Stimulated activated CD4-positive, alpha-beta T cell treated with anti-CD3 and anti-CD28 coated beads, TNF-alpha, amount 100 ng/mL, for 48 hours (primary cell): ENCODE measurements at places on chromosomes 11 and 22.
A peak's percentile ranks its signal among the peaks of the same experiment; 100 is the strongest.

DNA sequence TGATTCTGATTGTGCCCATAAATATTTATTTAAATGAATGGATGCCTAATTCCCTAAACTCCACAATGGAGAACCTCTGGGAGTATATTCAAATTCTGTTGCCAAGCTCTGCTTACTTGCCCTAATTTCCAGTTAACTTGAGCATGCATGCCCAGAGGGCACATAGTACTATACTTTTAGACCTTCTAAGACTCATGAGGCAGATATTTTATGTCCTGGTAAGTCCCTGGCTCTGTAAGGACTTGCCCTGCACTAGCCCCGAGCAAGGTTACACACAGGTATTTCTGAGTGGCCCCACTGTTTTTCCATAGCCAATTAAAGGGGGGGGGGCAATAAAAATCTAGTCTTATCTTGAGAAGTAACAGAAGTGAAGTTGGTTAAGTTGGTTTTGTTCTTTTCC lies 21.1 kb upstream of the CAPRIN1 start:
- no peak for DNase-seq

GRCh38 chr11:131928992-131929391 lies 558.6 kb downstream of the NTM start:
- no peak for DNase-seq

- no peak for DNase-seq
Measured at GRCh38 chr11:86861810-86862209, 61.5 kb downstream of the PRSS23 start.

DNA sequence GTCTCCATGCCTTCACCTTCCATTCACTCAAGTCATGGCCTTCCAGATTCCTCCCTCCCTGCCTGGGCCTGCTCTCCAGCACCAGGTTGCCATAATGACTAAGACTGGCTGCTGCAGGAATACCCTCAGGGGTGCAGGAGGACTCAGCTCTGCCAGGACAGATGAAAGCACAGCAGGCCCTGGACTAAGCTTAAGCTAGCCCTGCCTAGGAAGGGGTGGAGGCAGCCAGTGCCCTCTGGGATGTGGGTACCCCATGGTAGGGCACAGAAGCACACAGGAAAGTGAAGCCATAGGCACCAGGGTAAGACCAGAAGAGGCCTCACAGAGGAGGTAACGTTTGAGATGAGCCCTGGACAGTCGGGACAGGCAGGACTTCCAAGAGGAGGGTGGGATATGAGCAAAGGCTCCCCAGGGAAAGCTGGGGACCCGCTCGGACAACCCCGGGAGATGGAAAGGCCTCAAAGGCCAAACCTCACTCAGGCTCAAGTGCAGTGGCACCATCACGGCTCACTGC lies 3.0 kb upstream of the RIN1 start:
- DNase-seq = no peak

DNA sequence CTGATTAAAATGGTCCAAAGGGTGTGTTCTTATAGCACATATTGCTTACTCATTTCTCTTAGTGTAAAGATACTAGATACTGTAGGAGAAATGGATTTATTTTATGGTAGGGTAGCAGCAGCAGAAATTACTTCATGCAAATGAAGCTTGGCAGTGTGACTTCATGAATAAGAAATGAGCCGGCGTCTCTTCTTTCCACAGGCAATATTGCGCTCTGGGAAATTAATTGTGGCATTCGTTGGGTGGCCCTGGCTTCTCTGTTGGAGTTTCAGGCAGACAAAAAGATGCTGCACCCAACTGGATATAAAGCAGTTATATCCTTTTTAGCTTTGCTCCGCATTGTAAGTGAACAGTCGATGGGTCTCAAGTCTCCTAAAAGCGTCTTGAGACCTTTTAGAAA lies 211.0 kb upstream of the NAV2 start:
- DNase-seq = no peak

GRCh38 chr11:14644226-14645014 lies 816 bp downstream of the PDE3B start:
- peak; percentile 8 for DNase-seq

GRCh38 chr11:45354976-45355705 lies 69.0 kb upstream of the SYT13 start:
- DNase-seq = peak; percentile 67

DNA sequence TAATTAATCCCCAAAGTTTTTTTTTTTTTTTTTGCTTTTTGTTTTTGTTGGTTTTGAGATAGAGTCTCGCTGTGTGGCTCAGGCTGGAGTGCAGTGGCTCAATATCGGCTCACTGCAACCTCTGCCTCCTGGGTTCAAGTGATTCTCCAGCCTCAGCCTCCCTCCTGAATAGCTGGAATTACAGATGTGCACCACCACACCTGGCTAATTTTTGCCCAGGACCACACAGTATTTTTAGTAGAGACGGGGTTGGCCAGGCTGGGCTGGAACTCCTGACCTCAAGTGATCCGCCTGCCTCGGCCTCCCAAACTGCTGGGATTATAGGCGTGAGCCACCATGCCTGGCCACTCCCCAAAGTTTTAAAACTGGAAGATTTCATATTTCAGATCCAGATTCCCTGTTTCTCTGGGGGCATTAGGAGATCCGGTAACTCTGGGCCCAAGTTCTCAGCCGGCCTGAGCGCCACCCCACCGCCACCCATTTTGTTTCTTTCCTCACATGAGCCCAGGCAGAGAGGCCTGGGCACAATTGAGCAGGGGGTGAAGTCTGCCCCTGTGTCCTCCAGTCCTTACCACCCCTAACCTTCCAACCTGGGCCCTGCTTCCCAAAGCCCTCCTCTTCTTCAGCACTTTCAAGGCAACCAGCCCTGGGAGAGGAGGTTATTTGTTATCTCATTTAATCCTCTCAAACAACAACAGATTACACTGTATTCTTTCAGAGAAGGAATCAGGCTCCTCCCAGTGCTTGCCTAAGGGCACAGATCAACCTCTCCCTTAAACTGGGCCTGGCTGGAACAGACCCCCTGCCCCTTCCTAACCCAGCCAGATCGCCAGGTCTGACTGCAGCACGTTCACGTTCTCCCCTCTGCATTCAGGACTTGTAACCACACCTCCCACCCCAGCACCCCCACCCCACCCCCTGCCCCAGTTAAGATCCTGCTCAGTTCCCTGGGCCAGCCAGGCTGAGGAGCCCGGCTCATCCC lies 1.9 kb upstream of the CSNK1E start:
- DNase-seq = no peak
